ENCODE measurements at places on chromosomes 6 and 20. TPM values are rescaled to one million over a fixed set of nuclear protein-coding genes. Genes with fewer than 3 reads are reported as not detected.

The BNIP5 gene
- 5.7 TPM for total RNA-seq

The RNF182 gene
- total RNA-seq, result not detected

The LPIN3 gene
- 289 TPM for total RNA-seq

The APOBEC2 gene
- 7.2 TPM for total RNA-seq

The TAGAP gene
- total RNA-seq, result 1.4 TPM

The LST1 gene
- total RNA-seq, result 6.7 TPM

The PSMB1 gene
- 294 TPM for total RNA-seq

The DNAH8 gene
- not detected for total RNA-seq

The GJA1 gene
- 0.29 TPM for total RNA-seq

The EEF1A2 gene
- total RNA-seq, result 64.8 TPM

The CST5 gene
- not detected for total RNA-seq
